Activated naive CD4-positive, alpha-beta T cell treated with anti-CD3 and anti-CD28 coated beads for 36 hours (primary cell): ENCODE measurements at places on chromosomes 16 and 17. TPM values are rescaled to one million over a fixed set of nuclear protein-coding genes. Genes with fewer than 3 reads are reported as not detected.
A peak's percentile ranks its signal among the peaks of the same experiment; 100 is the strongest.

DNA sequence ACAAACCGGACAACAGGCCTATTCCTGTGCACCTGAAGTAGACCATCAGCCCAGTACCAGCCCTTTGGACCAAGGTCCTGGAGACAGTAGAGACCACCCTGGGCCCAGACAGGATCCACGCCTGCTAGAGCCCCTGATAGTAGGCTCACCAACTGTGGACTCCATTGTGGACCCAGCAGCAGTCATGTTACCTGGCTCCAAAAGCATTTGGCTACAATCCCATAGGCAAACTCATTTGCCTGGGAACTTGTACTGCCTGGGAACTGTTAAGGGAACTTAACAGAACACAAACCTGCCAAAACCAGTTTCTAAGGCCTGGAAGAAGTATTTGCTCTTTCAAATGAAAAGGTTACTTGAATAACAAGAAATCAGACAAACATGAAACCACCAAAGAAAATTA is 10.0 kb upstream of the ACSM1 start:
- no peak for DNase-seq

GRCh38 chr16:78060809-78061208 is 38.5 kb downstream of the CLEC3A start:
- DNase-seq, result no peak

DNA sequence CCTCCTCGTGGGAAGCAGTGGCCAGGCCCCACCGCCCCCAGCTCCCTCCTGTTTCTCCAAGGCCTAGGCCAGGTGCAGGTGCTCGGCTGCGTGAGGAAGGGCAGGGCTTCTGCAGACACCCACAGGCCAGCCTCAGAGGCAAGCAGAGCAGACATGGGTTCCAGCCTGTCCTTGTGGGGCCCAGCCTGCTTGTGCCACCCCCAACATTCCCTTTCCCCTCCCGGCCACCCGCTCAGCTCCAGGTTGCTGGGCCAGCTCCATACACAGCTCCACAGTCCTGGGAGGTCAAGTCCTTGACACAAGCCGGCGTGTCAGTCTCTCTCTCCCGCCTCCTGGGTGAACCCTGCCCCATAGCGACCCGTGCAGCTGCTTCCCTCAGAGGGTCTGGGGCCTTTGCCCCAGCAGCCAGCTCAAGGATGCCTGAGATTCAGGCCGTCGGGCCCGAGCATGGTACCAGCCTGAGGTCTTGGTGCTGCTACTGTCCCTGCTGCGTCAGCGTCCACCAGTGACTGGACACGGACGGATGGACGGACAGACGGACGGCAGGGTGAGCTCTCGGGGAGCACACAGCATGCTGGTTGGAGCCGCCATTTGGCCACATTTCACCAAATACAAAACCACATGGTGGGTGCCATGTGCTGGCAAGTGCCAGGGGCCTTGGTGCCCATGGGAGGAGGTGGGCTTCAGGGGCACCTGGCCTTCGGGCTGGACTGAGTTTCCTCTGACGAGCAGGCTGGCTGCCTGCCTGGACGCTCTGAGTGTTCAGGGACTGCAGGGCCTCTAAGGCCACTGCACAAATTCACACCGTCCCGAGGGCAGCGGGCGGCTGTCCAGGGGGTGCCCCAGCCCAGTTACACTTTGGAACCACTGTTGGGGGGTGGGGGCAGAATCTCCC is 8.0 kb downstream of the SECTM1 start:
- DNase-seq, result no peak

DNA sequence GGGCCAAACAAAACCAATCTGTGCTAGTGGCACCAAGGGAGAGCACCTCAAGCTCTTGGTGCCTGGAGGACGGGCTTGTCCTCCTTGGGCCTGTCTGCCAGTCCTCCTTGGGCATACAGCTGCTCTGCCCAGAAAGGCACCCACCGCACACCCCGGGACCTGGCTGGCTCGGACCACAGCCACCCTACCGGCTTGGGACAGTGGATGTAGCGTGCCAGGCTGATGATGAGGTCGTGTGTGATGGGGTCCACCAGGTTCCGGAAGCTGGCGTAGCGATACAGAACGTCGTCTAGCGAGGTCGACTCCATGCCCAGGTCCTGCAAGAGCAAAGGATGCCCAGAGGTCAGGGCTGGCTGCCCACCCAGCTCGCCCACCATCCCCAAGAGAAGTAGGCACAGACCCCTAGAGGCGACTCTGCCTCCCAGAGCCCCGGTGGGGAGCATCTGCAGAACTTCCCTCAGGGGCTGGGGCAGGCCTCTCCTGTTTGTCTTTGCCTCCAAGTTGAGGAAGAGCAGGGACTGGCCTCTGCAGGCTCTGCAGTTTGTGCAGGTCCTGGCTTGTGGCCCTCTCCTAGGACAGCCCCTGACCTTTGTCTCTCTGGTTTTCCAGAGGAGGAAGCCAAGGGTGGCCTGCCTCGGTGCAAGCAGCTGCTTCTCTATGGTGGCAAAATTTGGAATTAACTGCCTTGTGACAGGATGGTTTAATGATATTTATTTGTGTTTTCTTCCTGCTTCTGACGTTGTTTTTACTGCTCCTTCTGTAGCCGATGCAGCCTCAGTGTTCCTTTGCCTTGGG is 29.7 kb downstream of the LRRC75A start:
- DNase-seq, result no peak

DNA sequence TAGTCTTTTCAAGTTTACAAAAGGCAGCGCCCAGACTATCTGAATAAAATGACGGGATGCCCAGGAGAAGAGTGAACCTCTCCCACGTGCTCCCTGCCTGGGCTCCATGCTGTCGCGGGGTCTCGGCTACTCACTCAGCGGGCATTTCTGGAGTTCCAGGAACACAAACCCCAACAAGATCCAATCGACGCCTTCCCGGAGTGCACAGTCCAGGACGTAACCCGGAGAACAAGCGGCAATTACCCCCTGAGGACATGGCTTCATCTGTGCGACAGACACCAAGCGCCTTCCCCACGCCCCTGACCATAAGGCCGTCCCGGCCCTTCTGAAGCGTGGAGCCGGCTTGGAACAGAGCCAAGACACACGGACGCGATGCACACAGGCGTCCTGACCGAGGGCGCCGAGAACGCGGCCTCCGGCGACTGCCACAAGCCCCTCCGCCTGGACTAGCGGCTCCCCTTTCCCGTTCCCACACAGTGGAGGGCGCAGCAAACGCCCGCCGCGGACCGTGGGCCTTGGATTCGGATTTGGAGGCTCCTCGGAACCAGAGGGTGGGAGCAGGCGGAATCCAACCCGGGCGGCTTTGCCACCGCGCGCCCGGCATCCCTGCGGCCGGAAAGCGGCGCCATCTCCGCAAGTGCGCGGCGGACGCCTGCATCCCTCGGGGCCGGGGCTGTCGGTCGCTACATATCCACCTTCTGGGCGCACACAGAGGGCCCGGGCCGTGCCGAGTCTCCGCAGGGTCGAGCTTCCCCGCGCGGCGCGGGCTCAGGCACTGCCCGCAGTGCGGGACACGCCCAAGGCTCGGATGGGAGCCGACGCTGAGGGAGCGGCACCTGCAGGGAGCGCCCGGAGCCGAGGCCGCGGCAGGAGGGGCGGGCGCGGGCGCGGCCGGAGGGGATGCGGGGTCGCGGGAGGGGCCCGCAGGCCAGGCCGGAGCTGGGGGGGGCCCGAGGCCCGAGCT is 725 bp downstream of the ABCA3 start:
- peak; percentile 52 for DNase-seq

GRCh38 chr16:61540216-61540615 is 496.0 kb downstream of the CDH8 start:
- DNase-seq, result no peak

- DNase-seq, result no peak
These were observed 77.7 kb upstream of the EEF2KMT start for GRCh38 chr16:5175266-5175665.

KRT25 gene
- not detected for total RNA-seq

ZNF423 gene
- not detected for total RNA-seq

DNA sequence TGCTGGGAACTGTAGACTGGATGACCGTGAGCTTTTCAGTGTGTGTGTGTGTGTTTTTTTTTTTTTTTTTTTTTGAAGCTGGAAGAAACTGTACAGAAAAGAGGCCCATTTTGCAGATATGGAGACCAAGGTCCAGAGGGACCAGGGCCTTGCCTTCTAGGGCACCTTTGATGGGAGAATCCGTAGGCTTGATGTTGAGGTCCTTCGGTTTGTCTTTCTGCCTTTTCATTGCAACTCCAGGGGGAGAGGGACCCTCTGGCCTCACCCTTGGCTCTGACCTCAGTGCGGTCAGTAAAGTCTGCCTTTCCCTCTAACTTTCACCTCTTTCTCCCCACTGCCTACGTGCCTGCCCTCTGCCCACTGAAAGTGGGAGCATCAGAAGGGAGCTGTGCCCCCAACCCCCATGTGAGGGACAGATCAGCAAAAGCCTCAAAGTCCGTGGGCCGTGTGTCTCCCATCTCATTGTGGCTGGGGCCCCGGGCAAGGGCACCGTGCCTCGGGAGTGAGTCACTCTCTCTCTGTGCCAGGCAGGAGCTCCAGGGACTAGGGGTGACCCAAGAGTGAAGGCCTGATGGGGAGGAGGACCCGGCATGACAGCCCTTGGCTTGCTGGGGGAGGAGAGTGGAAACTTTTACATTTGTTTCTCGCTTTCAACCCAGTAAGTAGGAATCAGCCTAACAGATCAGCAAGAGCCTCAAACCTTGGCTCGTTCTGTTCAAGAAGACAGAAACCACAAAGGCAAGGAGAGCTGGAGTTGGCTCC is 123.6 kb downstream of the CMIP start:
- peak; percentile 50 for DNase-seq

- peak; percentile 79 for DNase-seq
These were observed 60.0 kb upstream of the MPHOSPH6 start for GRCh38 chr16:82229800-82230619.

- DNase-seq, result no peak
These were observed 32.3 kb upstream of the PVALEF start for GRCh38 chr17:81132770-81133723.

OSGIN1 gene
- 0.47 TPM for total RNA-seq

CEMP1 gene
- not detected for total RNA-seq

DNA sequence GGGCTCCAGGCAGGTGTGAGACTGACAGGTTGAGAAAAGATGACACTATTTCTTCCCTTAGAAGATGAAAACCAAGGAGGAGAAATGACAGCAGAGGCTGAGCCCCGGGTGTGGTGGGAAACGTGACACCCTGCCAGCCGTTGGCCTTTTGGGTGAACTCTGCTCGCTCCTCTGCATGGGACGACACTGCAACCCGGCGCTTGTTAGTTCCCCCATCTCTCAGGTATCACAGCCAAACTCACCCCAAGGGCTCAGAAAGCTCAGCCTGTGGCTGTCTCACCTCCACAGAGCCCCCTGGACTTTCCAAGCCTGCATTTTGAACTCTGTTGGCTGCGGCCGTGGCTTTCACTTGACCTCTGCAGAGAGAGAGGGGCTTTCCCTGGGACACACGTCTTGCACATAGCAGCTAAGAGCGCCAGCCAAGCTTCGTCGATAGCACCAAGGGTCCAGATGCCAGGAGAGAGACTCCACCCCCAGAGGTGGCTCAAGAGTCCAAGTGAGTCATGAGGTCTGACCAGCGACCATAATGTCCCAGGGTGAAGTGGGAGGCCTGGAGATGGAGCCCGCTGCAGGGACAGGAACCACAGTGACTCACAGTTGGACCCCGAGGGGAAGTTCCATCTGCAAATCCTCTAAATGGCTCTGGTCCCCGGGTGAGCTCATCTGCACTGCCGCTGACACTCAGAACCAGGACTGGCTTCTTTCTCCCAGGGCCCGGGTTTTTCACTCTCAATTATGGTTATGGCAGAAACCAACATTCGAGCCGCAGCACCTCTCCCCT is 301.9 kb downstream of the SOX9 start:
- peak; percentile 48 for DNase-seq

DNA sequence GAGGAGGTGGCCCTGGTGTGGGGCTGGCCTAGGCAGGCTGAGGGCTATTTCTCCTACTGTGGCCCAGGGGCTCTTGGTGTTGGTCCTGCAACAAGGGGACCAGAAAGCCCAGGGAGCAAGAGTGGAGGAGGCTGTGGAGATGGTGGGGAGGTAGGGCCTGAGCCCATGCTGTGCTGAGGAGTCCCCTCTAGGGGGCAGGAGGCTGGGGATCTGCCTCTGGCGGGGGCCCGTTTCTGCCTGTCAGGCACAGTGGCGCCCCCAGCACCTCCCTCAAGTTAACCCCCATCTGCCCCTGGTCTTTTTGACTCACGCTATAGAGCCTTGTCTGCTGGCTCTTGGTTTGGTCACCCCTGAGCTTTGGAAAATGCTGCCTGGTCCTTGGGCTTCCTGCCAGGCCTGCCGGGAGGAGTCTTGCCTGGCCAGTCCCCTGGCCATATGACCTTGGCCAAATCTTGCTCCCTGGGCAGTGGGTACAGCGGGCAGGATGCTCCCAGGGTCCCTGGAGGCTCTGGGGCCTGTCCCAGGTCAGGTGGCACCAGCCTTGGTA is 5.9 kb downstream of the BAIAP2 start:
- DNase-seq, result no peak

TRPV3 gene
- total RNA-seq, result 0.72 TPM

GRCh38 chr17:61402978-61403800 is 3.5 kb downstream of the TBX2 start:
- peak; percentile 43 for DNase-seq

DNA sequence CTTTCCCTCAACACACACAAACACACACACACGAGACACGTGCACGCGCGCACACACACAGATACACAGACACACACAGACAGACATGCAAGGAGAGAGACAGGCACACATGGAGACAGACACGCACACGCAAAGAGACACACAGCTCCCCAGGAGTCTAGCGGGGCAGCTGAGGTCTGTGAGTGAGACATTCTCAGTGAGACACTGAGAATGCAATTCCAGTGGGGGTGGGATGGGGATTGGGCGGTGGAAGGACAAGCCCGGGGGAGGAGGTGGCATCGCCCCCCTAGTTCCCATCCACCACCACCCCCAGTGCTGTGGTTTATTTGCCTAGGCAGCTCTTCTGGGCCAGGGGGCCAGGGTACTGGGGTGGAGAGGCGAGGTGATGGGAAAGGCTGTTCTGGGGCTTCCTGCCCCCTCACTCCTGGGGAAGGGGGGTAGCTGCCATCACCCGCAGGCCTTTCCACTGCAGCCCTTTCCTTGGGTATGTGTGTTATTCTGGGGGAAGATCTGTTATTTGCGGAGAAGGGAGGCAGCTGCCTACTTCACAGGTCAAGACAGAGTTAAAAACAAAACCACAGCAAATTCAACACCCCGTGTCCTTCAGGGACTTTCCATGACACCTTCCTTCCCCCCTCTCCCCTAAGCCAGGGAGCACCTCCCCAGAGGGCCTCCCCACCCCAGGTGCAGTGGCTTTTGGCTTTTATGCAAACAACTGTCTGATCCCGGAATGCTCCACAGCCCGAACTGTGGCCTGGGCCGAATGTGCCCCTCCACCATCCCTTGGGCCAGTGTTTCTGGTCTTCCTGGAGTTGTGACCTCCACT is 18.0 kb downstream of the GRB7 start:
- peak; percentile 51 for DNase-seq

GRCh38 chr17:61265397-61265796 is 134.2 kb upstream of the TBX2 start:
- no peak for DNase-seq
